SW 1271 (cell line): ENCODE measurements at places on chromosomes 7 and 10.

GRCh38 chr7:103637726-103638125 is 191.7 kb upstream of the SLC26A5 start:
- no peak for DNase-seq

DNA sequence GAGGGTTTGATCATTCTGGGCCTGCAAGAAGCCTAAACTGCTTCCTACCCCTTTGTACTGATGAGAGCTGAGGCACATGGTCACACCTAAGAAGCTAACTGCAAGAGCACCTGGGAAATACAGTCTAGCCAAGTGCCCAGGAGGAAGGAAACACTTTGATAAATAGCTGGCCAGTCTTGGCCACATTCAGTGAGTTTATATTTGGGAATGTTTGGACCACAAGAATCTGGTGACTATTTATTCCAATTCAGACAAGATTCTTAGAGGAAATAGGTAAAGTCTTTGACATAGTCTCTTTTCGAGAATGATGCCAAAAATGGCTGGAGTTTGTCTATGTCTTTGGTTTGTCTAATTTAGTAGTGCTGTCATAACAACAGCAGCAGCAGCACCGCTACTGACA is 213.6 kb downstream of the KIF20B start:
- DNase-seq: no peak

DNA sequence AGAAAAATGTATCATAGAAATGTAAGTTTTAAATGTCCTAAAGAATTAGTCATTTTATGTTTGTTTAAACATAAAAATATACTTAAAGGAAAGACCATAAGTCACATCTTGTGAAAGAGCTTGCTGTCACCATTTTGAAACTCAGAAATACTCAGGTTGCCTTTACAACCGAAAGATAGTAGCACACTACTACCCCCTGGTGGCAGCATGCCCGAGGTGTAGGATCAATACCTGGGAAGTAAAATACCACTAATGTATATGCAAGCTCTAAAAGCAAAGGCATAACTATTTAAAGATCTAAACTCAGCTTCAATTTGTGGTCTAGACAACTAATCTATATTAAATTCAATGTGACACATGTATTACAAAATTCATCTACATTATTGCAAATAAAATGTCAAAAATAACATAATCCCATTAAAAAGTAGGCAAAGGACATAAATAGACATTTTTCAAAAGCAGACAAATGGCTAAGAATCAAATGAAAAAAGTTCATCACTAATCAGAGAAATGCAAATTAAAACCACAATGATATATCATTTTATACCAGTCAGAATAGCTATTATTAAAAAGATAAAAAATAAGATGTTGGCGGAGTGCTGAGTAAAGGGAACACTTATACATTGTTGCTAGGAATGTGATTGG is 47.7 kb upstream of the FGL2 start:
- peak; percentile 29 for DNase-seq

DNA sequence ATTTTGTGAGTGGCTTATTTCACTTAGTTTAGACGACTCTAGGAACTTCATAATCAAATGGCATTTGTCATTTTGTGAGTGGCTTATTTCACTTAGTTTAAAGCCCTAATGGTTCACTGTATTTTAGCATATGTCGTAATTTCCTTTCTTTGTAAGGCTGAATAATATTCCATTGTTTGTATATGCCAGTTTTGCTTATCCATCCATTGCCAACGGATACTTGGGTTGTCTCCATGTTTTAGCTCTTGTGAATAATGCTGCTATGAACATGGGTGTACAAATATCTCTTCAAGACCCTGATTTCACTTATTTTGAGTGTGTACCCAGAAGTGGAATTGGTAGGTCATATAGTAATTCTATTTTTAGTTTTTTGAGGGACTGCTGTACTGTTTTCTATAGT is 31.8 kb downstream of the DOCK1 start:
- DNase-seq: no peak
